ENCODE measurements at places on chromosomes 6 and 20. TPM values are rescaled to one million over a fixed set of nuclear protein-coding genes. Genes with fewer than 3 reads are reported as not detected.

DNA sequence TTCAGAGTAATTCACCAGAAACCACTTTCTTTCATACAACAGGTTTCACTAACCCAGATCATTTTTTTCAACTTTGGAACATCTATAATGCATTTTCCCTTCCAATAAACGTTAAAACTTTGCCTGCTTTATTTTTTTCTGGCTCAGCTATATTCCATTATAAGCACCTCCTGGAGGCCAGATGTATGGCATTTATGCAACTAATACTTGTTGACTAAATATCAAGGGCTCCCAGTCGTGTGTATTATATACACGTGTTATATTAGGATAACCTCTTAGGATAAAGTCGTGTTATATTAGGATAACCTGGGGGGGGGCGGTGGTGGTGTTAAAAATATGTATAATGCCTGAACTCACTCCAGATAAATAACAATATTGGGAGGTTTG, 6.7 kb downstream of the OPN5 start:
- no peaks in the 10 kb centered on the region for H3K36me3 ChIP-seq
- no peak overlapping the region for H3K27ac ChIP-seq
- H3K27me3 ChIP-seq = no peaks in the 10 kb centered on the region
- peaks cover 3% of the 10 kb centered on the region for H3K4me1 ChIP-seq

The MCM9 gene
- 10.2 TPM for total RNA-seq

DNA sequence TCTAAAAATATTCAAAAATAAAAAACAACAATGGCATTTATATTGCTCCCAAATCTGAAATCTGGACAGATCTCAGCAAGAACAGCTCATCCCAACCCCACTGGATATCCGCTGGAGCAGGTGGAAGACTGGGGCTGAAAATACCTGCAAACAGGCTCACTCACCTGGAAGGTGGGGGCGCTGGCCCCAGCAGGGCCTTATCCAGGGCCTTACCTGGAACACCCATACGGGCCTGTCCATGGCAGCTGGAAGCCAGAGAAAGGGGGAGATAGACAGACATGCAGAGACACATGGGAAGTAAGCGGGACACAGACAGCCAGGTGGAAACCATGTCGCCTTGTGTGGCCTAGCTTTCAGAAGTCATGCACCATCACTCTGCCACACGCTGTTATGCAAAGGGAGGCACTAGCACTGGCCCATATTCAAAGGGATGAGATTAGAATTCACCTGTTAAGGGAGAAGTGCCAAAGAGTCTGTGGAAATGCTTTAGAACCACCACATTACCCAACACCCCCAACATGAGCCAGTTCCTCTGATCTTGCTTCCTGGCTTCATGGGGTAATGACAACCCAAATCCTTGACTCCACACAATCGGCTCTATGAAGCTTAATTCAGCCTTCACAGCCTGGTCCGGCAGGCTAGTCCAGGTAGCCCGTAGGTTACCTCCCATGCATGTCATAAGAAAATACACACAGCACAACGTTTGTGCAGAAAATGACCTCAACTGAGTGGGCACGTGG, 99.0 kb upstream of the CDYL start:
- no peak overlapping the region for H3K4me3 ChIP-seq
- no peak overlapping the region for H3K27ac ChIP-seq
- no peaks in the 10 kb centered on the region for H3K4me1 ChIP-seq
- no peak for DNase-seq
- H3K27me3 ChIP-seq = no peaks in the 10 kb centered on the region

The ZC3H12D gene
- total RNA-seq = 1.3 TPM

- H3K27ac ChIP-seq = no peak overlapping the region
- no peak for DNase-seq
- H3K27me3 ChIP-seq = no peaks in the 10 kb centered on the region
- no peaks in the 10 kb centered on the region for H3K36me3 ChIP-seq
- H3K4me3 ChIP-seq = no peak overlapping the region
Measured at GRCh38 chr20:56424931-56425330, 12.9 kb downstream of the CASS4 start.

The TOX2 gene
- 0.27 TPM for total RNA-seq

The ENPP5 gene
- total RNA-seq = 0.14 TPM

DNA sequence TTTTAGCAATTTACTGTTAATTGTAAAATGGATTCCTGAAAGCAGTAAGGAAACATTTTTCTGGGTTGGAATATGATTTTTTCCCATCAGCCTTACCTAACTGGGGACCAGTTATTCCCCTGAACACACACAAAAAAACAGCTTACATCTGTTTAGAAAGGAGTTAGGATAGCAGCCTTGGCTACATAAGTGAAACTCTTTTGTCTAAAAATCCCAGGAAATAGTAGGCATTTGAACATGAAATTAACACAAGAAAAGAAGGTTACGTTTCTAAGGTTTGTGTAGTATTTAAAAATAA, 696.2 kb upstream of the MARCKS start:
- H3K27me3 ChIP-seq = no peaks in the 10 kb centered on the region
- H3K4me1 ChIP-seq = no peaks in the 10 kb centered on the region
- no peaks in the 10 kb centered on the region for H3K36me3 ChIP-seq
- no peak overlapping the region for H3K27ac ChIP-seq
- DNase-seq = no peak

DNA sequence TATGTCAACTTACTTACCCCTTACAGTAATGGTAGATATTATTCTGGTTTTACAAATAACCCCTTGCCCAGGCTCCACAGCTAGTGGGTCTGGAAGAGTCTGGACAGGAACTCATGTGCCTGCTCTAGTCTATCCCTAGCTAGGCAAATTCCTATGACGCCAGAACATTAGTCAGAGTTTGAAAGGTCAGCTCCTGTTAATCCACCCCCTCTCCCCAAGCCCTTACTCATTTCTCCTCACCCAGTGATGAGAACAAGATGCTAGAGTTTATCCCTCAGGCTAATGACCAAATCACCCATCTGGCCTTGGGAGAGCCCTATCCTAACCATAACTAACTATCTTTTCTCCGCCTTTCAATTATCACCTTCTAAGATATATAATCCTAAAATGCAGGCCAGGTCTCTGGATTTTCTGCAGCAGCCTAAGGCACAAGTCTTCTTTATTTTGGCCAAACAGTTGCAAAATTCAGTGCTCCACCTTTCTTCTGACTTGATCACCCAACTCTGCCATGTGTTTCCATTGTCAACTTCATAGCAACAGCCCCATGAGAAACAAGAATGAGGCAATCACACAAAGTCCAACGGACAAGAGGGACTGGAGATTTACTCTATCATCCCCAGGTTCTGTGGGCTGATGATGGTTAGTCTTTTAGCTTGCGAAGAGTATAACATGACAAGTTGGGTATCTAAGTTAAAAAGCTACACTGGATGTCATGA, 113.3 kb downstream of the TASP1 start:
- H3K4me3 ChIP-seq = no peak overlapping the region
- peaks cover 8% of the 10 kb centered on the region for H3K36me3 ChIP-seq
- no peaks in the 10 kb centered on the region for H3K27me3 ChIP-seq
- no peak for DNase-seq

The DTNBP1 gene
- 12.8 TPM for total RNA-seq

- H3K27me3 ChIP-seq = no peaks in the 10 kb centered on the region
- no peaks in the 10 kb centered on the region for H3K36me3 ChIP-seq
- H3K4me3 ChIP-seq = no peak overlapping the region
- H3K27ac ChIP-seq = no peak overlapping the region
- DNase-seq = no peak
Measured at GRCh38 chr20:1341561-1342265, 12.8 kb upstream of the SDCBP2 start.

DNA sequence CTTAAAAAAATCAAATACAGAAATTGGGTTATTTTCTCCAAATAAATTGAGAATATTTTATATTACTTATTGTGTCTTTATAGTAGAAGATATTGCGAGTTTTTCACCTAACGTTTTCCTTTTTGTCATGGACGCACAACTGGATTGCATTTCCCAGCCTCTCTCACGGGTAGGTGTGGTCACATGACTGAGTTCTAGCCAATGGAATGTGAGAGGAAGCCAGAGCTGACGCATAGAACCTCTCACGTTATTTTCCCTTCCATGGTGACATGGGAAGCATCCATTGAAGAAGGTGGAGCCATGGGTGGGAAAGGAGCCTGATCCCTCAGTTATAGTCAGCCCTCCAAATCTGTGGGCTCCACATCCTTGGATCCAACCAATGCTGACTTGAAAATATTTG, 155.9 kb upstream of the UST start:
- no peaks in the 10 kb centered on the region for H3K36me3 ChIP-seq
- H3K27ac ChIP-seq = no peak overlapping the region
- DNase-seq = no peak
- H3K4me3 ChIP-seq = no peak overlapping the region

DNA sequence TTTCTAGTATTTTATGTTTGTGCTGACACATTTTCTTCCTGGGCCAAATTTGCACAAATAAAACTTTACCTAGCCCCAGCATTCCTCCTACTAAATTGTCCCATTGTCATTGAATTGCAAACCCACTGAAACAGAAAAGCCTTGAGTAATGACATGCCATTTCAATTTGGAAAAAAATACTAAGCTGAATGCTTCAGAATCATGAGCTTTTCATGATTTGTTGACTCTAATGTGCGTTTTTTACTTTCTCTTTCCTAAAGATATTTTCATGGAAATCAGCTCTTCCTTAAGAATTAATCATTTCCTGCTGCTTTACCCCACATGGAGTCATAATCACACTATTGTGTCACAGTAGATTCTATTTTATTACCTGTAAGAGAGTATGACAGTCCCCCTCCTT, 47.4 kb downstream of the TRDN start:
- no peaks in the 10 kb centered on the region for H3K4me1 ChIP-seq
- H3K27ac ChIP-seq = no peak overlapping the region
- H3K4me3 ChIP-seq = no peak overlapping the region
- H3K27me3 ChIP-seq = no peaks in the 10 kb centered on the region
- H3K36me3 ChIP-seq = no peaks in the 10 kb centered on the region

DNA sequence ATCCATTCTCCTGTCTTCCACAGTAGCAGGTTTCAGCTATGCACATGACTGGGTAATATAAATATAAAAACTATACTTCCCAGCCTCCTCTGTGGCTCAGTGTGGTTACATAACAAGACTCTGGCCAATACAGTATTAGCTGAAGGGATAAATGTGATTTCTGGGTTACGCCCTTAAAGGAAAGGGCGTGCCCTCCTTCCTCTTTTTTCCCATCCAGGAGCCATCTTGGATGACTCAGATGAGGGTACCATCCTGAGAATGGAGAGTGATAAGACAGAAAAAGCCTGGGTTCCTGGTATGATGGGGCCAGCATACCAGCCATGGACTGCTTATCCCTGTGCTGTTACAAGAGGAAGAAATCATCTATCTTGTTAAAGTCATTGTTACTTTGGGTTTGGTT, 123.3 kb downstream of the NFATC2 start:
- DNase-seq = no peak
- H3K4me3 ChIP-seq = no peak overlapping the region
- no peaks in the 10 kb centered on the region for H3K4me1 ChIP-seq
- no peak overlapping the region for H3K27ac ChIP-seq
- H3K36me3 ChIP-seq = no peaks in the 10 kb centered on the region
- H3K27me3 ChIP-seq = no peaks in the 10 kb centered on the region

- no peaks in the 10 kb centered on the region for H3K27me3 ChIP-seq
- H3K4me1 ChIP-seq = peaks cover 97% of the 10 kb centered on the region
- no peak overlapping the region for H3K27ac ChIP-seq
Measured at GRCh38 chr20:50516180-50516934, 6.2 kb downstream of the PTPN1 start.

The TBPL1 gene
- 8.2 TPM for total RNA-seq

DNA sequence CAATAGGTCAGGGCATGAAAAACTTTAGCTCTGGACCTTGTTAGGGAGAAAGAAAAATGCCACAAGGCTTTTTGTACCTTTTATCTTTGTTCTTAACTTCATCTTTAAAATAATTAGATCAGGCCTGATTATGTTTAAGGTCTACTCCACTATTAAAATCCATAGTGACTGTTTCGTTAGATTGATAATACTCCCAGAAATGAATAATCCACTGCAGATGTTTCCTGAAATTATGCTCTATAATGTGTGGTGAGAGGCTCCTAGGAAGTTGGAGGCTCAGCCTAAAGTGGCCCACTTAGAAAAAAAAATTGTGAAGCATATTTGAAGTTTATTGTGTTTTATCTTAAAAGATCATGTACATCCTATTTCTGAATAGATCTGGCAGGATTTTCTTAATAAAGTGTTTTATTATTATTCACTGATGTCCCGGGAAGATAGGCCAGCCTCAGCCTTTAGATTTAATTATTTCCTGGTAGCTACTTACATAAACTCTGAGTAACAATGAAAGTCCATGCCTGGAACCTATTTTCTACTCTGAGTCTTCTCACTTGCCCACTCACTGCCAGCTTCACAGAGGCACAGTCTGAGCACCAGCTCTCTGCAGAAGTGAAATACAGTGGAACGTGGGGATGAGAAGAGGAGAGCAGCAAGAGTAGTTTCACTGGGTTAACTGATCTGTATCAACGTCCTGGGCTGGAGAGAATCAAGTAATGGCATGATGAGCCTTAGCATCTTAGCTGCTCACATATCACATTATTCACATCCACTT, 126.8 kb upstream of the TMEM170B start:
- H3K27me3 ChIP-seq = no peaks in the 10 kb centered on the region
- H3K4me3 ChIP-seq = no peak overlapping the region
- no peaks in the 10 kb centered on the region for H3K36me3 ChIP-seq
- H3K4me1 ChIP-seq = peaks cover 8% of the 10 kb centered on the region

- no peaks in the 10 kb centered on the region for H3K36me3 ChIP-seq
- no peaks in the 10 kb centered on the region for H3K27me3 ChIP-seq
- H3K4me3 ChIP-seq = no peak overlapping the region
- no peak overlapping the region for H3K27ac ChIP-seq
Measured at GRCh38 chr6:63066055-63066704, 145.1 kb upstream of the FKBP1C start.

The ZNF334 gene
- total RNA-seq = 3.1 TPM

The GLP1R gene
- 0.14 TPM for total RNA-seq

DNA sequence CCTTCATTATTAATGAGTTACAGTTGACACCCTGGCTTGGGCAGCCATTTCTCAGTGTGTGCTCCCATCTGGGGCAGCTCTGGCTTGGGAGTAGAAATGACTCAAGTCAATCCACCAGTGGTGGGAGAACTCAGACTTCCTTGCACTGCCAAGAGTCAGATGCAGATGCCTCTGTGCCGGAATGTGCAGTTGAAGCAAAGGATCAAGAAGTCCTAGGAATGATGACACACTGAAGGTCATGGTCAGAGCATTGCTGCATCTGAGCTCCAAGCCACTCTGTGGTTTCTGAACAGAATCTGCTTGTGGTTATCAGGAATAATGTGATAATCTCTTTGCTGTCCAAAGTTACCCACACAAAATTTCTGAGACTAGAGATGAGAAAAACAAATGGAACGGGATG, 19.5 kb upstream of the PAX1 start:
- no peaks in the 10 kb centered on the region for H3K4me1 ChIP-seq
- H3K36me3 ChIP-seq = no peaks in the 10 kb centered on the region
- H3K27ac ChIP-seq = no peak overlapping the region
- DNase-seq = no peak
- no peak overlapping the region for H3K4me3 ChIP-seq
- H3K27me3 ChIP-seq = no peaks in the 10 kb centered on the region

The SLC17A3 gene
- not detected for total RNA-seq

DNA sequence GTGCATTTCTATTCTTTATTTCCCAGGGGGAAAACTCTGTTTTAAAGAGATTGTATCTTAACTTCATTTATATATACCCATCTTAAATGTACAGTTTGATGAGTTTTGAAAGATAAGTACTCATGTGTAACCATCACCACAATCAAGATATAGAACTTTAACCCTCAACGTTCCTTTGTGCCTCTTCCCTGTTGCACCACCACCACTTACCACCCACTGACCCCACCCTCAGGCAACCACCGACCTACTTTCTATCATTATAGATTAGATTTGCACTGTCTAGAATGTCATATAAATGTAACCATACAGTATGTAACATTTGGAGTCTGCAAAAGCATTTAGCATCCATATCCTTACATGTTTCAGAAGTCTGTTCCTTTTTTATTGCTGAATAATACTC, 121.0 kb downstream of the RTN4IP1 start:
- peaks cover 65% of the 10 kb centered on the region for H3K27me3 ChIP-seq
- H3K36me3 ChIP-seq = no peaks in the 10 kb centered on the region

The KCNK5 gene
- 3.7 TPM for total RNA-seq

All from sigmoid colon (tissue), 7 donors.